ENCODE measurements at places on chromosomes 7 and 10.

- no peak for DNase-seq
Measured at GRCh38 chr7:151257990-151258389, 9.5 kb upstream of the SMARCD3 start.

GRCh38 chr7:104264285-104264684, 56.5 kb upstream of the ORC5 start:
- no peak for DNase-seq

GRCh38 chr10:61000769-61001730, 57.1 kb upstream of the RHOBTB1 start:
- DNase-seq: peak; percentile 29

DNA sequence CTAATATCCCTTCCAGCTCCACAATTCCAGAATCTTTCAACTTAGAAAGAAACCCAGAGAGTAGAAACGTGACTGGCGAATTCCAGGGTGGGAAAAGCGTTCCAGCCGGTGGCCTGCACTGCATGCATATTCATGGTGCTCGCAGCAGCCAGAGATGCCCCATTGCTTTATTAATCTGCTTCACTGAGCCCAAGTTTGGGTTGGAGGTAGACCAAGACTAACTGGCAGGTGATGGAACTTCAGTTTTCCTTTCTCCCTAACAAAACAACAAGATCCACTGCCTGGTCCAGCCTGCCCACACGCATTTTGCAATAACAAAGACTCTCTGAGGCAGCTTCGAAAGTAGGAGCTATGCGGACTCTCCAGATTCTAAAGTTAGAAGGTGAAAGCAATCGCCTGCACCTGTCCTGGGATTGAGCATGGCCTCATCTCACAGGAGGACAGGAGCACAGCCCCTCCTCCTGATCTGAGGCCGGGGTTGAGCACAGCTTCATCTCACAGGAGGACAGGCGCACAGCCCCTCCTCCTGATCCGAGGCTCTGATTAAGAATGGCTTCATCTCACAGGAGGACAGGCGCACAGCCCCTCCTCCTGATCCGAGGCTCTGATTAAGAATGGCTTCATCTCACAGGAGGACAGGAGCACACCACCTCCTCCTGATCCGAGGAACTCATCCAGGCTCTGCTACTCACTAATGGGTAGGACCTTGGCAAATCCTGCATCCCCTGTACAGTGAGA, 127.8 kb upstream of the LANCL2 start:
- DNase-seq: peak; percentile 65

DNA sequence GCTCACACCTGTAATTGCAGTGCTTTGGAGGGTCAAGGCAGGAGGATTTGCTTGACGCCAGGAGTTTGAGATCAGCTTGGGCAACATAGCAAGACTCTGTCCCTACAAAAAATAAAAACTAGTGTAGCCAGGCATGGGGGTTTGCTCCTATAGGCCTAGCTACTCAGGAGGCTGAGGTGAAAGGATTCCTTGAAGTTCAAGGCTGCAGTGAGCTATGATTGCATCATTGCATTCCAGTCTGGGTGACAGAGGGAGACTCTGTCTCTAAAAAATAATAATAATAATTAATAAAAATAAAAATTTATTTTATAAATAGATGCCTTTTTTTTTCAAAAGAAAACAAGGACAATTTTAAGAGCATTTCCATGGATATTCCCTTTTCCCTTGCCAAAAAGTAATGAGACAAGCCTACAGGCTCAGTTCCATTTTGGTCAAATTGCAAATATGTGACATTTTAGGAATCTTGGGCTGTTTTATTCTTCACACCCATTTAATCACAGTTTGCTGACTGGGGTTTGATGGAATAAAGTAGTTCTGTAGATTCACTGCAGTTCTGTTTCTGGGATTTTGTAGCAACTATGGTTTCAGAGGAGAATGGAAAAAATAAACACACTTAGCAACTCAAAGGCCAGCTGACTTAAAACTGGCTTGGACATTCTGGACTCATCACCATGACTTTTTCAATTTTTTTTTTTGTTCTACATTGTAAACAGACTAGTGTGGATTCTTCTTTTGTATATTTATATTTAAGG, 48.4 kb upstream of the ARHGAP21 start:
- DNase-seq: no peak

DNA sequence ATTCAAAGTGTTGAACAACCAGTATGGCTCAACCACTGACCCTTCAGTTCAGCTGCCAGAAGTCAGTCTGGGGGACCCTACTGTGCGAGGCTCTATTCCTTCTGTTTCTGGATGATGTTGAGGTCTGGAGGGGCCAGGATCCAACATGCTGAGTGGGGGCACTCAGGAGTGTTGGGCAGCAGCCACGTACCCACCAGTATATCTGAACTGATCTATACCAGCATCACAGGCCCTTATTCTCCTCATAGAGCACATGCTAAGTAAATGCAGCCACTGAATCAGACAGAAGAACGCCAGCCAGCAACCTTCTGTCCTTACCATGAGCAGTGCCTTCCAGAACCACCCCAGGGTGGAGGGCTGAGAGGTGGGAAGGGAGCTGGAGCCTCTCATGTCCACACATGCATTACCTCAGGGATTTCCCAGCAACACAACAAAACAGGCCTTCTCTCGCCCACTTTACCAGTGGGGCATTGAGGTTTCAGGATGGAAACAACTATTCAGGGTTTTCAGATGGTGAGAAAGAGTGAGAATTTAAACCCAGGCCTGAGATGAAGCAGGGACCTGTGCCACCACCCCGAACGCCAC, 6.8 kb upstream of the MSMB start:
- no peak for DNase-seq

DNA sequence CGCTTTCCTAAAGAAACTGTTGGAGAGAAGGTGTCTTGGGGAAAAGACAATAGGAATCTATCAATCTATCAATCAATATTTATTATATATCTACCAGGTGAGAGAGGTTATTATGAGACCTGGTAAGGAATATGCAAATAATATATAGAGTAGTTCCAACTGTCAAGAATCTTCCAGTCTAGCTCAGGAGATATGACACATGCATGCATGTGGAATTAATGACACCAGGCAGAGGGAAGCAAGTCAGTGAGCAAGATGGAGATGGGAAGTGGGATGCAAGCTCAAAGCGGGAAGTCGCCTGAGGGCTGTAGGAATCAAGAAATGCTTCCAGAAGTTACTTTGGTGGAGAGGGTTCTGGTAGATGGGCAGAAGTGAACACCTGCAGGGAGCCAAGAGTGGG, 187.4 kb upstream of the NRP1 start:
- DNase-seq: no peak
